Stimulated activated CD4-positive, alpha-beta T cell treated with anti-CD3 and anti-CD28 coated beads, Interleukin-15, amount 100 ng/mL, for 48 hours (primary cell): ENCODE measurements at places on chromosomes 16 and 17.
A peak's percentile ranks its signal among the peaks of the same experiment; 100 is the strongest.

DNA sequence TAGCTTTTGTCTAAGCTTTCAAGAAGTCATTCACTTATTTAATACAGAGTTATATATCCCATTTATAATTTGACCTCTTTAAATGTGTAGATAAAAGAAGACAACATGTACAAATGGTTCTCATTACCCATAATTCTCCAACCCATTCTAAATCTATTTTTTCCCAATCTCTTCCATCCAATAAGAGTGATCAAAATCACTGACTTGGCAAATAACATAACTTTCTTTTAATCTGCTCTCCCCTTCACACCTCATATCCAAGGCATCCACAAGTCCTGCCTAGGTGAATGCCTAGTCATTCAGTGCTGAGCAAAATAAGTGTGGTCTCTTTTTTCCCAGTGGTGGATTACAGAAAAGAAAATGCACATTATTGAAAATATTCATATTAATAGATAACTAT is 1231.1 kb downstream of the CDH11 start:
- DNase-seq = no peak

GRCh38 chr16:73365016-73365551 is 317.2 kb upstream of the ZFHX3 start:
- DNase-seq = no peak

- DNase-seq = no peak
Measured at GRCh38 chr17:74659889-74660288, 36.4 kb upstream of the CD300E start.

GRCh38 chr16:79267781-79268180 is 332.8 kb downstream of the MAF start:
- peak; percentile 68 for DNase-seq

DNA sequence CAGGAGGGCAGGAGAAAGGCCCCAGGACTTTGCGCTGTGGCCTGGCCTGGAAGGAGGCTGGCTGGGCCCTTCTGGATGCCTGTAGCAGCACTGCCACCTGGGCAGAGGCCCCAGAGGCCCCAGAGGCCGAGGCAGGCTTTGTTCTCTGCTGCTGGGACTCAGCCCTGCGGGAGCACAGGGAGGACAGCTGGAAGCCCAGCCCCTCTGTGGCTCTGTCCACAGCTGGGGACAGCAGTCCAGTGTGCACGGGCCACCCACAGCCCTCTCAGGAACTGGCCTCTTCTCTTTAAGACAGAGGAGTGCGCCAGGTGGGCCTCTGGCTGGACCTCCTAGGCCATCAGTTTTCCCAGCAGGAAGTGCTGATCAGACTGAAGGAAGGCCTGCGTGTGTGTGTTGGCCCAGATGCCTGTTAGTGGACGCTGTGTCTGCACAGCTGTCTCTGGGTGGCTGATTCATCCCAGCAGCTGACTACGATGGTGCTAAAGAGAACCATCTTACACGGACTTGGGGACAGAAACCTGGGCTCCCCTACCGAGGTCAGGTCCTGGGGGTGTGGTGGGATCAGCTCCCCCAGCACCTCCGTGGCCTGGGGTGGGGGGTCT is 26.9 kb upstream of the ZNF750 start:
- no peak for DNase-seq

DNA sequence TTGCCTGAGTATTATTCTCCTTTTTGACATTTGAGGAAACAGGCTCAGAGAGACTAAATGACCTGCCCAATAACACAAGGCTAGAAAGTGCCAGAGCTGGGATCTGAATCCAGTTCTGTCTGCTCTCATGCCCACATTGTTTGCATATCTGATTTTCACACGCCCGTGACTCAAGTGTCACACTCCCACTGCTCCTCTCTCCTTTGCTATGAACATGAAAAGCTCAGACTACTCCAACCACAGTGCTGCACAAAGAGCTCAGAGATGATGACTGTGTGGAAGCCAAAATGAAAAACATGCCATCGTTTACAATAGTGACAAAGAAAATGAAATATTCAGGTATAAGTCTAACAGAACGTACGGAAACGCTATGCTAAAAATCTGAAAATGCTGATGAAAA is 107.9 kb downstream of the SMG6 start:
- peak; percentile 55 for DNase-seq

- DNase-seq = no peak
Measured at GRCh38 chr16:49486400-49486799, 112.8 kb downstream of the C16orf78 start.

DNA sequence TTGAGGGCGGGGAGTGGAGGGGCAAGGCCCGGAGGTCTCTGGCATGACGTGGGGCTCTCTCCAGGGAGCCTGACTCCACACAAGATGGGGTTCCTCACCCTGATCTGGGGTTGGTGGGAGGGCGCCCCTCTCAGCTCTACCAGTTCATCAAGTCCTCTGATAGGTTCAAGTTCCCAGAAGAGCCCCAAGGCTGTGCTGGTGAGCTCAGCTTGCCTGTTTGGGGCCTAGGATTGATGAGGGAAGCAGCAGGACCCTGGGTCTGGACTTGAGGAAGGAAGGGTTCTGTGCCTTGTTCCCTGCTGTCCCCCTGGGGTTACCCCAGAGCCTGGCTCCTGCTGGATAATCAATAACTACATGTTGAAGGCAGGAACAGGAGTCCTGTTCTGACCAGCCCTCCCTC is 3.5 kb downstream of the MGAT5B start:
- DNase-seq = no peak

GRCh38 chr16:1413684-1414531 is 596 bp downstream of the UNKL start:
- peak; percentile 63 for DNase-seq

- no peak for DNase-seq
Measured at GRCh38 chr17:1137465-1137894, 42.3 kb downstream of the ABR start.

GRCh38 chr16:78562650-78563049 is 463.2 kb downstream of the WWOX start:
- DNase-seq = no peak

GRCh38 chr16:19295393-19295792 is 9.9 kb downstream of the CLEC19A start:
- no peak for DNase-seq

GRCh38 chr16:10988164-10988803 is 43.9 kb downstream of the CLEC16A start:
- peak; percentile 79 for DNase-seq

DNA sequence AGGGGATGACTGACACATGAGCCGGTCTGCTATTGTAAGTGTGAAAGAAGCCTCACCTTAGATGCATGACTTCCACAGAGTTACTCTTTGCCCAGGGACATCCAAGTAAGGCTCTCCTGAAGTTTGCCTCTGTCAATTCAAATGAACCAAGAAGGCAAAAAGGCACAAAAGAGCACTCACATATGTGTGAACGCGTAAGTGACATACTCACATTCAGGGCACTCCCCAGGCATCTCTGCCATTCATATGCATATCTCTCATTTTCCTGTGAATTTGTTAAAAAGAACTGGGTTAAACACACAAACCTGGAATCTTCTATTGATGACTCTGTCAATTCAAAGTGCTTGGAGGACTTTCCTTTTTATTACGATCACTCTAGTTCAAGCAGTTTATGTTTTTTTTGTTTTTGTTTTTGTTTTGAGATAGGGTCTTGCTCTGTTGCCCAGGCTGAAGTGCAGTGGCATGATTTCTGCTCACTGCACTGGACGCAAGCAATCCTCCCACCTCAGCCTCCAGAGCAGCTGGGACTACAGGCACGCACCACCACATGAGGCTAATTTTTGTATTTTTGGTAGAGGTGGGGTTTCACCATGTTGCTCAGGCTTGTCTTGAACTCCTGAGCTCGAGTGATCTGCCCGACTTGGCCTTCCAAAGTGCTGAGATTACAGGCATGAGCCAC is 49.4 kb downstream of the DUSP14 start:
- no peak for DNase-seq

DNA sequence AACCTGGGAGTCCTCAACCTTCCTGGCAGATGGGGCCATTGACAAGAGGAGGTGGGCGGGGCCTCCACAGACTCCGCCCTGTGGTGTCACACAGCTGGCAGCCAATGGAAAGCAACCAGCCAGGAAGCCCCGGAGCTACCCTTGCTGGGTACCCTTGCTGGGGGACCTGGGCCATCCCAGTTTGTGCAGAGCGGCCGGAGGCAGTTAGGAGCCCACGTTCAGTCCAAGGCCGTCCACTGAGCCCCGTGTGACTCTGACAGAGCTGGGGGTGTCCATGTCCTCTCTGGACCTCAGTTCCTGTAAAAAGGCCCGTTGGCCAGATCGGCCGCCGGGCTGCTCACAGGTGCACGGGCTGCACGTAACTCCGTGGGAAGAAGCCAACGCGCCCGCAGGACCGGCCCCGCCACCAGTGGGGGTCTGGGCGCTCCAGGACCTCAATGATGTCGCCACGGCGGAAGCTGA is 17.1 kb upstream of the FAM83G start:
- peak; percentile 33 for DNase-seq

DNA sequence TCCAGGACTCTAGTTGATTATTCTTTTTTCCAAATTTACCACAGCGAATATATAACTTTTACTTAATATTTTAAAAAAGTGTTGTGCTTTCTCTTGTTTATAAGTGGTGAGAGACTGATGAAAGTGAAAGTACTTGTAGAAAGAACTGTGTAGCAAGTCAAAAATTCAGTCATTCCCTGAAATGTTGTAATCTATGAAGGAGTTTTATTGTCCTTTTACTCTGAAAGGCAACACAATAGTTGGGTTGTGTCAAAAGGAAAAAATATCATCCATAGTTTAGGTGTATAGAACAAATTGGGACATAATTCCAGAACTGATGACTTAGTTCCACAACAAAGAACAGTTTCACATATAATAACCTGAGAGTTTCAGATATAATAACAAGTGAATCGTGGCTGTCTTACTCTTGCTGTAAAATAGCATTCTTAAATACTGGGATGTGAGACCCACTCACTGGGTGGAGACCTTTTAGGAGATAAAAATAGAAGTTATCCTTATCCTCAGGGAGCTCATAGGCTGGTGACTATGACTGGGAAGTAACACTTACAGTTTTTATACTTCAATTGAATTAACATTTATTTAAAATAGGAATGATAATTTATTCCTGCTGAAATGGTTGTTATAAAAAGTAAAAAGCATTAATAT is 20.6 kb downstream of the CYB5B start:
- no peak for DNase-seq

DNA sequence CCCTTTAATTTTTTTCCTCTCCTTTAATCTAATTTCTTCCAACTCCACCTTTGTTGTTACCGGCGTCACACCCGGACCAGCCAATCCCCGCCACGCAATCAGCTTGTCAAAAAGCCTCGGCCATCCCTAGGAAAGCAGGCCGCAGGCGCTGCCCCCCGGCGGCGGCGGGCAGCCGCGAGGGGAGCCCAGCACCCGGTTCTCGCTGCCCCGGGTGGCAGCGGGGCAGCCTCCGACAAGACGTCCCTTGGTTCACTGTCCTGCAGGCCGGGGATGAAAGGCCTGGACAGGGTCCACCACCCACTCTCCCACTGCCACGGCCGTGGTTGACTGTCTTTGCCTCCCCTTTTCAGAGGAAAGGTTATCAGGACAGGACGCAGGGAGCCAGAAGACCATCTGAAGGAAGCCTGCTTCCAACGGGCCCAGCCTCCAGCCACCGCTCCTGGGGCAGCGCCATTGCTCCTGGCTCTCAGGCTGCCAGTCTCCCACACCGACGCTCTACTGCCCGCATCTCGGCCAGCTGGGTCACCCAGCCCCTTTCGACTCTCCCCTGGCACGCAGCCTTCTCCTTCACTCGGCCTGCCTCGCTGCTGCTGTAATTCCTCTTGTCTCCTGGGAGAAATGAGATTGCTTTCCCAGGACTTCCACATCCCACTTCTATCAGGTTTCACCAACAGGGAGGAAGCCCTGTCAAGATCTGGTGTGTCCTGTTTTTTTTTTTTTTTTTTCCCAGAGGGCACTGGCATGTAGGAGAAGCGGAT is 2.8 kb upstream of the UBTF start:
- no peak for DNase-seq

DNA sequence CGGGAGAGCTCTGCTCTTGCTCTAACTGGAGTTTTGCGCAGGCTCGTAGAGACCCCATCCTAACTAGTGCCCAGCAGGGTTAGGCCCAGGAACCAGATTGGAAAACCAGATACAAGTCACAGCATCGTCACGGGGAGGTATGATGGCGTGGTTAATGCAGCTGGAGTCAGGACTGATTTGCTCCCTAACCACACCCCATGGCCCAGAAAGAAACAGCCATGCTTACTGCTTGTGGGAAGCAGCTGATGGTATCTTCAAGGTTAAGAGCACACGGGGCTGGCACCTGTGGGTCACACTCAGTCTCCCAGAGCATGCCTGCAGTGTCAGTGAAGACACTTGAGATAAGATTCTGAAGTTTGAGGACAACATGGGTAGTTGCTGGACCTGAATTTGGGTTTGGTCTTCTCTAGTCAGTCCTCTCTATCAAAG is 60.2 kb downstream of the WIPI1 start:
- DNase-seq = no peak
